ENCODE measurements at places on chromosomes 13 and 19.

DNA sequence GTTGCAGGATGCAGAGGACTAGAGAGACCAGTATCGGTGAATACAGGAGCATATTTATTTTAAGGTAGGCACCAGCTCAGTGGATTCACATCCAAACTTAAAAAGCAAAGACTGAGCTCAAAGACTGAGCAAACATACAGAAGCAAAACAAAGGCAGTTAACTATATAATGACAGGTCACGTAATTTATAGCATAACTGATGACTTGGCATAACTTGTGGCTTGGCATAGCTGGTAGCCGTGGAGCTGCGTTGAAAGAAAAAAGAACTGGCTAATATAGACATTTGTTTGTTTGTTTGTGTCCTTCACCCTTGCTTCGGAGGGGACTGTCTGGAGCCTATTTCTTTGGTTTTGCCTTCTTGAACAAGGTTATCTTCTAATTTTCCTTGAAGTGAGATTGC, 33.7 kb downstream of the ZNF493 start:
- no peak for DNase-seq

DNA sequence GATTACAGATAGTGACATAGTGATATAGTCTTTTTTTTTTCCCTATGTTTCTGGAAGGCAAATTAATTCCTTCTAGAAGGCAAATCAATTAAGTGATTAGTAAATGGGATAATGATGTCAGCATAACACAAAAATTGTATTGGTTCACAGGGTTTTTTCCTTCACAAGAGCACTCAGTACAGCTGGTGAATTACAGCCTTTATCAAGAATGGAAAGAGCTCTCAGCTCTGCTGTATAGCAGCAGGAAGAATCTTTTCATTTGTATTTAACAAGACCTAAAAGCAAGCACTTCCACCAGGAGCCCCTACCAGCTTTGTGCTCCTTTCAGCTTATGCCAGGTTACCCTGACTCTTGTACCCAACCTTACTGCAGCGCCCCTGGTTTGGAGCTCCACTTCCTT, 90.8 kb downstream of the SERP2 start:
- no peak for DNase-seq

- no peak for DNase-seq
Measured at GRCh38 chr13:43058831-43059230, 35.4 kb downstream of the DNAJC15 start.

- no peak for DNase-seq
Measured at GRCh38 chr13:23628250-23628649, 58.0 kb downstream of the TNFRSF19 start.

- no peak for DNase-seq
Measured at GRCh38 chr13:87084192-87084591, 587.0 kb upstream of the SLITRK5 start.

DNA sequence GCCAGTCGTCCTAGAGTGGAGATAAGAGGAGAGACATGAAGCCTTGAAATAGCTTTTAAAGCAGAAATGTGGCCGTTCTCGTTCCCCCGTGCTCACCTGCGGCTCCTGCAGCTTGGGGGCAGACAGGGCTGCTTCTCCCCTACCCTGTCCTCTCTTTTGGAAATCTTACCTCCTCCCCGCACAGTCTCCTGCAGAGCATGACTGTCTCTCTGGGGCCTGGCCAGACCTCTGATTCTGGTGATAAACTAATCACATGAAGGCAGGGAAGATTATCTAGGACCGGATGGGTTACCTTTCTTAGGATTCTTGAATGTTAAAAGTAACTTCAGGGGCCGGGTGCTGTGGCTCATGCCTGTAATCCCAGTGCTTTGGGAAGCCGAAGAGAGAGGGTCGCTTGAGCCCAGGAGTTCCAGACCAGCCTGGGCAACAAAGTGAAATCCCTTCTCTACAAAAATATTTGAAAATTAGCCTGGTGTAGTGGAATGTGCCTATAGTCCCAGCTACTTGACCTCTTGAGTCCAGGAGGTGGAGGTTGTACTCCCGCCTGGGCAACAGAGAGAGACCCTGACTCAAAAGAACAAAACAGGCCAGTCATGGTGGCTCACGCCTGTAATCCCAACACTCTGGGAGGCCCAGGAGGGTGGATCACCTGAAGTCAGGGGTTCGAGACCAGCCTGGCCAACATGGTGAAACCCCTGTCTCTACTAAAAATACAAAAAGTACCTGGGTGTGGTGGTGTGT, 8.1 kb downstream of the CEBPA start:
- DNase-seq, result no peak

DNA sequence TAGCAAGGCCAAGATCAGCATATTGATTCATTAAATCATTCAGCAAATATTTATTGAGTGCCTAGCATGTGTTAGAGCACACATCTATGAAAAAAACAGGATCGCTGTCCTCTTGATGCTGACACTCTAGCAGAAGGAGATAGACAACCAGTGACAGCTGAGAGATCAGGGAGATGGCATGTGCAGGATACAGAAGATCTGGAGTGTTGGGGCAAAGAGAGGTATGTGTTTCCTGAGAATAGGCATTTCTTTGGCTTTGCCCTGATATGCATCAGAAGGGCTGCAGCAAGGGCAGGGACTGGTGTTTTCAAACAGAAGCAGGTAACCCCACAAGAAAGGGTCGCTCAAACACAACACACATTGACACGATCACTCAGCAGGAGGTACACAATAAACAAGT, 423.4 kb downstream of the FOXO1 start:
- DNase-seq, result no peak
